NCI-H510A treated with DMSO at 0.1 percent for 48 hours (cell line): ENCODE measurements at places on chromosomes 1 and 21.

DNA sequence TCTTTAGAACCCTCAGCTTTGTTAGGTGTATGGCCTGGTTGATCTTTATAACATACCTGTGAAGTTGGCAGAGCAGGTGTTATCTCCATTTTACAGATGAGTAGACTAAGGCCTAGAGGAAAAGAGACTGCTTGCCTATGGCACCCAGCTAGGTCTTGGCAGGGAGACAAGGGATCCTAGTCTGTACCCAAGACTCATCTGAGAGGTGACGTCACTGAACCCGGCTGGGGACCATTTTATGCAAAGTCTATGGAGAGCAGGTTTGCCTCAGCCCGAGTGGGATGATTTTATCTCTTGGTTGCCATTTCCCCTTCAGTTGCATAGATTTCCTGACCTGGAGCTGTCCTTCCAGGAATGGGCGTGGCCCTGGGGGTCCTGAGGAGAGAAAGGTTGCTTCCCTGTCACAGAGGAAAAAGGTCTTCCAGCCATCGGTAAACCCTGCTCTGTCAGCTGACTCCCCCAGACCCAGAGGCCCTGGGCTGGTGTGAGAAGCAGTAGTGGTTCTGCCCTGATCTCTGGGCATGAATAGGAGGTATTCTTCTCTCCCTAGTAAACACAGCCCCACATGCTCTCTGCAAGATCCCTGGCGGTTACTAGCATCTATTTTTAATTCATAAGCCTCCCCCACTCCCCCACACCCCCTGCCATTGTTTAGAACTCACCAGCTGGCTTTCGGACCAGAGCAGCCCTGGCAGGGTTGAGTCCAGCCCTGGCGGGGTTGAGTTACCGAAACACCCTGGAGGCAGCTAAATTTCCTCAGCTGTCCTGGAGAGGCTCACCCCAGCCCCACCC is 19.6 kb downstream of the TMCC2 start:
- no peak for DNase-seq

DNA sequence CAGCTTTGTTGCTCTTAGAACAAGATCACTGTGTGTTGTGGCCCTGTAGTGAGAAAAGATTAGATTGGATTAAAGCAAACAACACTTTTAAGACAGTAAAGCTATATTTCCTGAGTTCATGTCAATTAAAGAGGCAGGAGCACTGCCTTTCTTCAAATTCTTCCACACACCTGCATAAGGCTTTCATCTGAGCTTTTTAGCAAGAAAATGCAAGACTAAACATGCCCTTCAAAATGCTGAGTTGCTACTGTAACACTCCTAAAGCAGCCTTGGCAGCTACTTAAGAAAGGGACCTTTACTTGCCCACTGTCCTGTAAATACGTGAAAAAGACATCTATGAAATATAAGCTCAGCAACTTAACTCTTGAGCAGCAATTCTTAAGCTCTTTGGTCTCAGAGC is 11.8 kb downstream of the DPH5 start:
- no peak for DNase-seq

GRCh38 chr1:77316966-77317365 is 35.1 kb downstream of the AK5 start:
- no peak for DNase-seq

DNA sequence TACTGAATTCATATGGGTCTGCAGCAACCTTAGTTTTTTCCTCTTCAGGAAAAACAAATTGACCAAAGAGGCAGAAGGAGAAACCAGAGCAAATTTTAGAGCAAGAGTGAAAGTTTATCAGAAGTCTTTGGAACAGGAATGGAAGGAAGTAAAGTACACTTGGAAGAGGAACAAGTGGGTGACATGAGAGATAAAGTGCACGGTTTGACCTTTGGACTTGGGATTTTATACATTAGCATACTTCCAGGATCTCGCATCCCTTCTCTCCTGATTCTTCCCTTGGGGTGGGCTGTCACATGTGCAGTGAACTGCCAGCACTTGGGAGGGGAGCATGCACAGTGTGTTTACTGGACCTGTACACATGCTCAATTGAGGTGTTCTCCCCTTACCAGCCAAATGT is 754.8 kb upstream of the ADAMTS5 start:
- no peak for DNase-seq

GRCh38 chr1:181044449-181044966 is 10.7 kb downstream of the MR1 start:
- DNase-seq = no peak

GRCh38 chr1:20402585-20403422 is 83.2 kb downstream of the CAMK2N1 start:
- peak; percentile 31 for DNase-seq

- no peak for DNase-seq
These were observed 23.3 kb upstream of the TNNI1 start for GRCh38 chr1:201444792-201445191.

- DNase-seq = no peak
These were observed 55.2 kb upstream of the WDR26 start for GRCh38 chr1:224489534-224490365.

DNA sequence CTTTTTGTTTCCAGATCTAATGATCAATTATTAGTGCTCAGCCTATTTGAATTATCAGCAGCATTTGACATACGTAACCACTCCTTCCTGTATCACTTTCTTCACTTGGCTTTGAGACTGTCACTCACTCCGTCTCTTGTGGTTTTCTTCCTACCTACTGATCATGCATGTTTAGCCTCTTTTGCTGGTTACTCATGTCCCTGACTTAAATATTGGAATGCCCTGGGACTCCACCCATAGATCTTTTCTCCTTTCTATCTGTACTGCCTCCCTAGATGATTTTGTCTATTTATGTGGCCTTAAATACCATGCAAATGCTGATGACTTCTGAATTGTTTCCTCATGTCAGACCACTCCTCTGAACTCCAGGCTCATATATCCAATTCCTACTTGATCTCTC is 57.7 kb upstream of the PDE4B start:
- DNase-seq = no peak

DNA sequence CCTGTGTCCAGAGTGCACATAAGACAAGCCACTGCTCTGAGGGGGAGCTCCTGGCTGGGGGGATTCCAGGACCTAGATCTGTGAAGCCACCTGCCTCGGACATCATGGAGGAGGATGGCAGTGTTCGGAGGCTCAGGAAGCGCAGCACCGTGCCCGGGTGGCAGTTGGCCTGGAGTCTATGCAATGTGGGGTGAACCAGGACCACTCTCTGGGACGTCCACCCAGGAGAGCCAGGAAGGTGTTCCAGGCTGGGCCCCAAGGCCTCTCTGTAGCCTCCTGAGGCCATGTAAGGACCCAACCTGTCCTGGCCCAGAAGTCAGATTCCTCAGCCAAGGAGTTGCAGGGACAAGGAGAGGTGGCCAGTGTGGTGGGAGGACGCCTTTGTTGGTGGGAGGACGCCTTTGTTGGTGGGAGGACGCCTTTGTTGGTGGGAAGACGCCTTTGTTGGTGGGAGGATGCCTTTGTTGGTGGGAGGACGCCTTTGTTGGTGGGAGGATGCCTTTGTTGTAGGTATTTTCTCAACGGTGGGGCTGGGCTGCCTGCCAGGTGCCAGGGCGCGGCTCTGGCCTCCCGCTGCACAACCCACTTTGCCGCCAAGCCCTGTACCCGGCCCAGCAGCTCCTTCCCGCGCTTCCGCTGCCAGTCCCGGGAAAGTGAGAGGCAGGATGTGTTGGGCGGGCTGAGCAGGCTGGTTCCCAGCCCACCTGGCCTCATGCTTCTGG is 30.6 kb upstream of the BMP8B start:
- DNase-seq = peak; percentile 100

DNA sequence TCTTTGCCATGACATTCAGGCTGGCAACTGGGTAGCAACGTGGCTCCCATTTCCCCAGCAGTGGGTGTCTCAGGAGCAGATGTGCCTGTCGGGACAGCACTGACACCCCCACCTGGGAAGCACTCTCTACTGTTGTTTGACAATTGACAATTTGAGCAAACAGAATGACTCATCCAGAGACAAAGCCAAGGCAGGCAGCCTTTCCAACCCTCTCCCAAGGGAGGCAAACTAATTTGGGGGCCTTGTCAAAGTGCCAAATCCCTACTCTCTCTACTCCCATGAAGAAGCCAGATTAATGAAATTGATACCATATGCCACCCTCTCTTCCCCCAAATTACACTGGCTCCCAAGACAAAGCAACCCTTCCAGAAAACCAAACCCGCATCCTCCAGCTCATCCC is 65.6 kb downstream of the GRIK3 start:
- DNase-seq = peak; percentile 100

DNA sequence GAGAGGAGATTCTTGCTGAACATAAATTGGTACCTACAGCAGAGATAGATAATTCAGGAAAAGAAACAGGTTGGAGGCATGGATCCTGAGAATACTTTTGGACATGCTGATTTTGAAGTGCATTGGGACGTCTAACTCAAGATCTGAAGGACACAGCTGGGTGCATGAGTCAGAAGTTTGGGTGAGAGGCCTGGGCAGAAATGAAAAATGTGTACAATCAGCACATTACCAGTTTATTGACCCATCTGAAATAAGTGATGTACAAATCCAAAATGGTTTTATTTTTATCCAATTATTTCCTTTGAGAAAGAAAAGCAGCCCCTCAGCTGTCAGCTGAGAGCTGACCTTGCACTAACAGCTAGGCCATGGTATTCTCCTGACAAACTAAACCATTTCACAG is 975.2 kb upstream of the B3GALT2 start:
- DNase-seq = no peak

DNA sequence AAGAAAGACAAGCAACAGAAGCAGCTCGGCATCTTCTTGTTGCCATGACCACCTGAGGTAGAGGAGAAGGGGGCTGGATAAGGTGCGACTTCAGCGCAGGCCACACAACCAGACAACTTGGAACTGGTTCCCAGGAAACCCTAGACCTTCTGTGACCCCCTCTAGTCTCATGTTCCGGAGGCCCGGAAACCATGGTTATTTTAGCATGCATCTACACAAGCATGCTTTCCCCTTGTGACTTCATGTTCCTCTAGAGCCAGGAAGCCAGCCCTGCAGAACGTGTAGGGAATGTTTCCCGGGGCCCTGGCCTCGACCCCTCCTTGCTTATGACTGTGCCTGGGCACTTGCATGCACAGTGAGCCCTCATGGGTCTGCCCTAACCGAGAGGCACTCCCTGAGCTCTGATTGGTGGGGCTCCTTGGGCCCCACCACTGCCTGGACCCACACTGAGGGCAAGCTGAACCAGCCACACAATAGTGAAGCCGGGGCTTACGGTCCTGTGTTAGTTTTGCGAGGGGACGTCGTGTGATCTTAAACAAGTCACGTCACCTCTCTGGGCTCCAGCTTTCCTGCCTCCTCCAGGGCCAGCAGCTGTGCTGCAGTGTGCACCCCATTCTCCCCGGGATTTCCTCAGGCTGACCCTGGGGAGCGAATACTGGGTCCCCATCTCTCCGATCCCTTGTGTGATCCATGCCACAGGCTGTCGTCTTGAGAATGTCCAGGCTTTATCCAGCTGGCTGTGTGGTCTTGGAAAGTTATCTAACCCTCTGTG is 12.0 kb upstream of the MX2 start:
- no peak for DNase-seq

DNA sequence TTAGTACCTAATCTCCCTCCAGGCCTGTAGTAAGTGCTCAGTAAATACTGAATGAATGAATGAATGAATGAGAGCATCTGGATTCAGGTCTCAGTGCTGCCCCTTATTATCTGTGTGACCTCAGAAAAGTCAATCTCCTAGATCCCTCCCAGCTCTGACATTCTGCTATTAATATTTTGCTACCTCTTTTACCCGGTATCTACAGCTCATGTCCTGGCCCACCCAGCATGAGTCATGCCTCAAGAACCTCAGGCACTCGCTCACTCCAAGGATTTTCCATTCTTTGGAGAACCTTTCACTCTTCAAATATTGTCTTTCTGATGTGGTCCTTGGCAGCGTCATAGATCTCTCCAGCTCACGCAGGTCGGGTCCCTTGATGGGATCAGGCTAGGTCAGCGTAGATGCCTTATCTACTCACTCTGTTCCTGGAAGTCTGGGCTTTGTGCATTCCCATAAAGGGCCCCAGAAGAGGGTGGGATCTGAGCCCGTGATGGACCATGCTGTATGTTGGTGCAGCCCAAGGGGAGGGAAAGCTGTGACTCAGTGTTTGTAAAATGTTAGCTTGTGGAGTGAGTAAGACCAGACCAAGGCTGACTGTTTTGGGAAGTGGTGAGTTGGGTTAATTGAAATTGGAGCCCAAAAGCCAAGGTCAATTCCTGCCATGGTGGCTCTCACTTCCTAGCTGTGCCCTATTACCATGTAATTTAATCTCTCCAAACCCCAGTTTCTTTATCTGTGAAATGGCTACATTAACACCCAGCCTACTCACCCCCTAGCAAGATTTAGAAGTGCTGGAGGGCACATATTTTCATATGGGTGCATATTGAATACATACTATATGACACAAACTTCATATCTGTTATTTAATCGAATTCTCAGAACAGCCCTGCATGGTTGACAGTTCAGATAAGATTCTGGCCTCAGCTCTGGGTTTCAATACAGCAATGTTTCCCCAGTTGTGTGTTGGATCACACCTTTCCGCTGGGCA is 214.1 kb upstream of the USP24 start:
- no peak for DNase-seq

- DNase-seq = no peak
These were observed 96.6 kb downstream of the RIPK4 start for GRCh38 chr21:41670056-41670805.

- no peak for DNase-seq
These were observed 49.9 kb downstream of the PRKCZ start for GRCh38 chr1:2099886-2100779.

GRCh38 chr1:22414244-22414751 is 37.4 kb upstream of the ZBTB40 start:
- DNase-seq = peak; percentile 94

GRCh38 chr21:18608226-18608625 is 204.6 kb upstream of the TMPRSS15 start:
- no peak for DNase-seq

DNA sequence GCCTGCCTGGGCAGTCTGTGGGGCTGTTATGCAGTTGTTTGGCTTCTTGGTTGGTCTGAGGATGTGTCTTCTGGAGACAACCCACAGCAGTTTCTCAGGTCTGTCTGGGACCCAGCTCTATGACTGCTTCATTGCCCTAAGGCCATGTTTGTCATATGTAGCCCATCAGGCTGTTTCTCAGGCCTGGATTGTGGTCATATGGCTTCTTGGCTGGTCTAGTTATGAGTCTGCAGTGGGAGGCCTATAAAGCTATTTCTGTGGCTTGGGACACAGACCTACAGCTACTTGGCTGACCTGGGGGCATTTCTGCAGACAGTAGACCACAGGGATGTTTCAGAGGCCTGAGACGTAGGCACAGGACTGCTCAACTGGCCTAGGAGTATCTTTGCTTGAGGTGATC is 41.5 kb downstream of the CHIA start:
- no peak for DNase-seq
